ENCODE measurements at places on chromosomes 5 and 9.

- DNase-seq = no peak
These were observed 455.9 kb downstream of the EBF1 start for GRCh38 chr5:158643840-158644239.

DNA sequence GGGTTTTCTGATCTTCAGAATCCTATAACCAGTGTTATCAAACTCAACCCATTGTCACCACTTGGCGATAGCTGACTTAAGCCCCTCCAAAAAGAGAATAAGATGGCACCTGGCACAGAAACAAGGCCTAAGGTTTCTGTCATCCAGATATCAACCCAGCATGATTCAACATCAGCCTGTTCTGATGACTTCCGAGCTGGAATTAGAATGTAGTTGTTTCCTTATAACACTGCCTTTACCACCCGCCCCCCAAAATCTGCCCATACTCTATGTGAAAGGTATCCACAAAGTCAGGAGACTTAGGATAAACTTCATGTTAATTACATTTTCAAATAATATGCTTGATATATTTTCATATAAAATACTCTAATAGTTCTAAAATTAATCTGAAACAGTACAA lies 5.2 kb downstream of the KLF9 start:
- no peak for DNase-seq

- no peak for DNase-seq
These were observed at the start of gene ABITRAM for GRCh38 chr9:108934323-108934893. Gene ABITRAM (plus strand): TSS chr9:108934400. CDS start chr9:108934487, 87 bp downstream.

DNA sequence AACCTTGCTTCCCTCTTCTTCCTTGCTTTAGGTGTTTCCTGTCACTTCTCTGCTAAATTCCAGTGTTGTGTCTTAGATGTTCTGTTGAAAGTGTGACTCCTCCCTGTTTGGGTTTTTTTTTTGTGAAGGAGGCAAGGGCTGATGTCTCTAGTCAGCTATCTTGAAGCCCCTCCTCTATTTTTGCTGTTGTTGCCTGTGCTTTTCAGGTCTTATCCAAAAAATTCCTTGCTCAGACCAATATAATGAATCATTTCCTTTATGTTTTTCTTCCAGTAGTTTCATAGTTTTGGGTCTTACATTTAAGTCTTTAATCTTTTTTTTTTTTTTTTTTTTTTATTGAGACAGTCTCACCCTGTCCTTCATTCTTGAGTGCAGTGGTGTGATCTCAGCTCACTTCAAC lies 22.3 kb downstream of the RIC1 start:
- DNase-seq = no peak

DNA sequence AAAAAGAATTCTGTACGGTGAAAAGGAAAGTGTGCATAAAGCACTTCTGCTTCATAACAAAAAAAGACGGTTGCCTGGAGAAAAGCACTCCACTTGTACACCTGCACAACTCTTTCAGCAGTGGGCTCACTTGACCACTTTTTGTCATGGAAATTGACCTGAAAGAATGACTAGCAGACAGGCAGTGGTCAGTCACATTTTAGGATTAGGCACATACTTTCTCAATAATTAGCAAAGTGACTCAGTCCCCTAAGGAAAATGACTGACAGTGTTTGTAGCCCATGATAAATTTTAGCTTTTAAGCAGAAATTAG lies 169.3 kb downstream of the FANCC start:
- DNase-seq = no peak

DNA sequence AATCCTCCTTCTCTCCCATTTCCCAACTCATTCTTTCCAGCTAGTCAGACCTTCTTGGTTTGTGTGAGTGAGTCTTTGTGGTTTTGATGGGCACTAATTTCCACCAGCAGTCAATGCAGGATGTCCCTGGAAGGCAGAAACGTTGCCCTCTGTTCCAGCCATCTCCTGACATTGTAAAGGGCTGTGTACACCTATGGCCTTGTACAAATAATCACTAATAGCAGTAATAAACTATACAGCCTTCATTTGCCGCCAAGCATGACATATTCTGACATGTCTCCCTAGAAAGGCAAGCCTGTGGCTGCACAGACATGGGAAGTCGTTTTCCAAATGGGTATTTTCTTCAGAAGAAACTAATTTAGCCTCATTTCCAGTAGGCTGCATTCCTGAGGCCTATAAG lies 18.4 kb upstream of the DENND1A start:
- DNase-seq = no peak

DNA sequence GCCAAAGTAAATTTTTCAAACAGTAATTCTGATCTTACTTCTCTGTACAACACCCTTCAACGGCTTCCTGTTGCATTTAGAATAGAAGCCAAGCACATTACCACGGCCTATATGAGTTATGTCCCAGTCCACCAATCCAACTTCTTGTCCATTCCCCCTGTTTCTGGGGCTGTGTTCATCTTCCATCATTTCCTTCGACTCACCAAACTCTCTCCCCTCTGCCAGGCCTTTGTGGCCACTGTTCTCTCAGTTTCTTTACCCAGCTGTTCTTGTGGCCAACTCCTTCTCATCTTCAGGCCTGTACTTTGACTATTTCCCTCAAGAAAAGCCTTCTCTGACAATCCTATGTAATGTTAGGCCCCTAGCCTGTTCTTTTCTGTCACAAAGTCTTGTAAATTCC lies 259.4 kb upstream of the EFNA5 start:
- DNase-seq = no peak

DNA sequence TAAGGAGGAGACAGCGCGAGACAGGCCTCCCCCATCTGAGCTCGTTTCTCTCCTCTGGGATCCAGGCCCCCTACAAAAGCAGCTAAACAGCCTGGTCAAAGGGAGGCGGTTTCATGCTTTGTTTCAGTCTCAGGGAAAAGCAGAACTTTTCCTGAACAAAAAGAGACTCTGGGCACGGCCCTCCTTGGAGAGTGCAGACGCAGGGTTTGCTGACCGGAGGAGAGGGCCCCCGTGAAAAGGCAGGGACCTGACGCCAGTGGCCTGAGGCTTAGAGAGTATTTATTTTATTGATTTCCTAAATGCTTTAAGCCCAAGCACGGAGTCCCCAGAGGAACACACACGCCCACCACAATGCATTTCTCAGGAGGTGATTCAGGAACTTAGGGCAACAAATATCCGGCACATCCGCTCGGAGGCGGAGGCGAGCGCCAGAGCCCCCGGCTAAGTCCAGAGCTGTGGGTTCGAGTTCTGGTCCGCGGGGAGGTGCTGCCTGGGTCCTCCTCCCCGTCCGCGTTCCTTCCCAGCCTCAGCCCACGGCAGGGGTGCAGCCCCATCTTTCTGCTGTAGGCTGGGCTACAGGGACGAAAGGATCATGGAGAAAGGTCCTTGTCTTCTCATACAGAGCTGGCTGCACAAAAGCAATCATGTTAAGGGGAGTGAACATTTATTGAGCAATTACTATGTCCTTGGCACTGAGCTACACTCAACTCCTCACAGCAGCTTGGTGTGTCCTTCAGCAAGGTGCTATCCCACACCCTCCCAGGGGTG lies 40.0 kb downstream of the PTGES start:
- DNase-seq = peak; percentile 71

GRCh38 chr9:97850746-97851445 lies 2.1 kb upstream of the FOXE1 start:
- no peak for DNase-seq

- no peak for DNase-seq
These were observed 1692.7 kb downstream of the EFNA5 start for GRCh38 chr5:105978011-105978410.

GRCh38 chr5:178383919-178384815 lies 151.6 kb upstream of the PHYKPL start:
- no peak for DNase-seq

- DNase-seq = no peak
These were observed 2.1 kb downstream of the CFAP77 start for GRCh38 chr9:132412089-132412488.

DNA sequence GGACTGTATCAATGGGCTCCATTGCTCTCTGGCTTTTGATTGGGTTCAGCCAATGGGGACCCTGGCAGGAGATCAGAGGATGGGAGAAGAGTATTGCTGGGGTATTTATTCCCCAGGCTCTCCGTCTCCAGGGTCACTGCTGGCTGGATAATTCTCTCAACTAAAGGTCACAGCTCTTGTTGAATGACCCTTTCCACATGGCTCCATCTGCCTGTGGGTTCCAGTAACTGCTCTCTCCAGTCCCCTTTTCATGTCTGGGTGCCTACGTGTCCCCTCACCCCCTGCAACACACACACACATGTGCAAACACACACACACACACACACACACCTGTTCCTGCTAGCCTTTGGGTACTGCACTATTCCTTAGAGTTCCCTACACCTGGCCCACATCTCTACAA lies 53.9 kb upstream of the RIC1 start:
- DNase-seq = no peak

DNA sequence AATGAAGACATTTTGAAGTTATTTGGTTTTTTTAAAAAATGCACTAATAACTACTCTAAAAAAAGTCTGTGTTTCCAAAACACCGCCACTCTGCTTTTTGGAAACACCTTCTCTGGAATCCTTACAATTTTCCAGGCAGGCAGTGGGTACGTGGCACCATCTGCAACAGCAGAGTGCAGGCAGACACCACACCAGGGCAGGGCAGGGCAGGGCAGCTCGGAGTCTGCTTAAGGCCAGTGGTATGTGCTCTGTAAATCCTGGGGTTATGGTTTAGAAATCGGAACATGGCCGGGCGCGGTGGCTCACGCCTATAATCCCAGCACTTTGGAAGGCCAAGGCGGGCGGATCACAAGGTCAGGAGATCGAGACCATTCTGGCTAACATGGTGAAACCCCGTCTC lies 97.6 kb downstream of the TLE1 start:
- DNase-seq = no peak

DNA sequence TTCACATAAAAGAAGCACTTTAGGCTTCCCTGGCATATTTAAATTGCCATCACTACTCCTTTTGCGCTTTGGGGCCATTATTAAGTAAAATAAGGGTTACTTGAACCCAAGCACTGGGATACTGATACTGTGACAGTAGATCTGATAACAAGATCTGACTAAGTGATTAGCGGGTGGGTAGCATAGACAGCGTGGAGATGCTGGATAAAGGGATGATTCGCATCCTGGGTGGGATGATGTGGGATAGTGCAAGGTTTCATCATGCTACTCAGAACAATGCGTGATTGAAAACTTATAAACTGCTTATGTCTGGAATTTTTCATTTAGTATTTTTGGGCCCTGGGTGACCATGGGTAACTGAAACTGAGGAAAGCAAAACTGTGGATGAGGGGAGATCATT lies 75.1 kb downstream of the PTTG1 start:
- no peak for DNase-seq

DNA sequence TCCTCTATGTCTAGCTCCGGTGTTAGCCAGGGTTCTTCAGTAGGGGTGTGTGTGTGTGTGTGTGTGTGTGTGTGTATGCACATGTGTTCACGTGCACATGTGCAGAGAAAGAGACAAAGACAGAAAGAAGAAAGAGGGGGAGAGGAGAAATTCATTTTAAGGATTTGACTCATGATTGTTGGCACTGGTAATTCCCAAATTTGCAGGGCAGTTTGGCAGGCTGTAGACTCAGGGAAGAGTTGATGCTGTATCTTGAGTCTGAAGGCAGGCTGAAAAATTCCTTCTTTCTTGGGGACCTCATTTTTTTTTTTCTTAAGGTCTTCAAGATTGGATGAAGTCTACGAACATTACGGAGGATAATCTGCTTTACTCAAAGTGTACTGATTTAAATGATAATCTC lies 335.7 kb downstream of the NSG2 start:
- DNase-seq = no peak

- no peak for DNase-seq
These were observed 7.9 kb downstream of the PRUNE2 start for GRCh38 chr9:76897804-76898525.

DNA sequence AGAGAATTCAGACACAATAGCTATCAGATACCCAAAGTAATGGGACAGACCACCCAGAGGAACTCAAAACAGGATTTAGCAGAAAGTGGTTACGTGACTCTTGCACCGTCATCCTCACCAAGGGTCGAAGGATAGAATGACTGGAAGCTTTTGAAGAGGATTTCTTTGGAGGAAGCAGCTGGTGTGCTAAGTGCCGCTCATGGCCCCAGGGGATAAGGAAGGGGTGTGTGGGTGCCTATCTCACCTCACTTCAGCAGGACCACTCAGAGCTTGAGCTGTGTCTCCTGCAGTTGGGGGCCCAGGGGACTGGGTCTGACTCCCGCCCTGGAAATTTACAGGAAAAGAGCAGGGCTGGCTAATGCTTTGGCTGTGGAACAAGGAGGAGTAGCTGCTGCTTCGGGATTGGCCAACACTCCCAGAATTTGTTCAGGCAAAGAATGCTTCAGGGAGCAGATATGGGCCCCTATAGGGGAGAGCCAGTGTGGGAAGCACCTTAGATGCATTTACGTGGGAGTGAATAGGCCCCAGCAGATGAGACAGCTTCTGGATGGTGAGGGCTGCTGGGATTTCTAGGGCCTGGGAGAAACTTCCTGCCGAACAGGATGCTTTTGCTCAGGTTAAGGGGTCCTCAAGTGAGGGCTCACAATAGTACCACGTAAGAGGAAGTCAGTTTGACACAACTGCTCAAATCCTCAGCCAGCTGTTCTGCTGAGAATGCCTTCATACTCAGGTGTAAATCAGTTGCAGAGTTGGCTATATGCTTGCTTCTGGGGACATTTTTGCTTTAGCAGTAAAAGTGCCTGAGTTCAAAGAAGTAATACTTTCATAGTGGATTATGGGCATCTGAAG lies 29.1 kb upstream of the TOMM5 start:
- no peak for DNase-seq

GRCh38 chr9:128001779-128002298 lies 21.1 kb upstream of the EEIG1 start:
- DNase-seq = peak; percentile 67

GRCh38 chr9:2229109-2229721 lies 214.1 kb downstream of the SMARCA2 start:
- DNase-seq = no peak

GRCh38 chr5:35971878-35972210 lies 19.3 kb downstream of the UGT3A1 start:
- DNase-seq = no peak

DNA sequence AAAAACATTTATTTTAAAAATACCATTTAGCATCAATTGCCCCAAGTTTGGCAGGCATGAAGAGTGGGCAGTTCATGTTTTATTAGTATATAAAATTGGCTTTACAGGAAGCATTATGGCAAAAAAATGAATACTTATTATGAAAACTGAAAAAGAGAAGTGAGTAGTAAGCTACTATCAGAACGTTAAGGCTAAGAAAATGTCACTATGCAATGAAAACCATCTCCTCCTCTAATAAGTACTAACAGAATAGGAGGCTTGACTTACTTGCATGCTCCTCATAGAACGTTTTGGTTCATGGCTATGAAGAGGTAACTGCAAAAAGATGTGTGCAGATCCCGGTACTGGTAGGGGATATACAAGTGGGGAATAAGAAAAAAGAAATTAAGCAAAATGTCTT lies 23.6 kb downstream of the TICAM2 start:
- no peak for DNase-seq

GRCh38 chr5:103755974-103756373 lies 193.4 kb upstream of the NUDT12 start:
- no peak for DNase-seq

DNA sequence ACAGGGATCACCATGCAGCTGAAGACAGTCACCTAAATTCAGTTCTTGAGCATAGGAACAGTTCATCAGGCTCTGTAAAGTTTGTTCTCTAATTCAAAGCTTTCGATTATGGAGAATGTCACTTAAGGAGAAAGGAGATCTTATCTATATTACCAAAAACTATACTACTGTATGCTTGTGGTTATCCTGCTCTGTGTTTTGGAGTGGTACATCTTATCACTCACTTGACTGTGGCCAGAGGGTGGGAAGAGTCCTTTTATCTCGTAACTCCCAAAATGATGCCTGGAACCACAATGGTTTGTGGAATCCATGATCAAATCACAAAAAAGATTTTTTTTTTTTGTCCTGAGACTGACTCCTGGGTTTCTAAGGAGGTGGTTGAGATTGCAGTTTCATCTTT lies 230.7 kb downstream of the COMMD10 start:
- DNase-seq = no peak

- no peak for DNase-seq
These were observed 31.4 kb upstream of the LPCAT1 start for GRCh38 chr5:1555011-1555807.
